ENCODE measurements at places on chromosomes 1 and 21.

GRCh38 chr1:235843461-235843961 is 23.2 kb downstream of the LYST start:
- DNase-seq, result no peak

DNA sequence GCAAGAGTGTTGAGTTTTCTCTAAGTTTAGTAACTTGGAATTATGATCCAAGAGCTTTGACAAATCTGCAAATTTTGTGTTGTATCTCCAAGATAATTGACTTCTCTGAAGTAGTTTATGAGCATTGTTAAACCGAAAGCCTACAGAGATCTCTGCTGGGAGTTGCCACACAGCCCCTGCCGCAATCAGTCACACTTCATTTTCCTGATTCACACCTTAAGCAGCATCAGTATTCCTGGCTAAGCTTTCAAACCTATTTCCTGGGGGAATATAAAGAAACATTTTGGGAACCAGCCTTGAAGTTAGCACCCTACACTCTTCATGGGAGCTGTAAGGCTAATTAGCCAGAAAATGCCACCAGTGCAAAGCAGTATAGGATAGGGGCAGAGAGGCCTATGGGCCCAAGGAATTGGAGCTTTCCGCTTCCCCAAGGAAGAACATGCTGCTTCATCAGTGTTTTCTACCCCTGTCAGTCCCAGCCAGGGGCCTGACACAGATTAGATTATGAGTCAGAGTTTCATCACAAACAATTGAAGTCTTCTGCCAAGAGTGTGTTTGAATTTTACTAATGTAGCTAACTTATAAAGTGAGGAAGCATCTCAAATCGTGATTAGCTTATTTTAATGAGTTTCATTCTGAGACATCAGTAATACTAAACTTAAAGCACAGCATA is 23.2 kb upstream of the CACYBP start:
- no peak for DNase-seq

DNA sequence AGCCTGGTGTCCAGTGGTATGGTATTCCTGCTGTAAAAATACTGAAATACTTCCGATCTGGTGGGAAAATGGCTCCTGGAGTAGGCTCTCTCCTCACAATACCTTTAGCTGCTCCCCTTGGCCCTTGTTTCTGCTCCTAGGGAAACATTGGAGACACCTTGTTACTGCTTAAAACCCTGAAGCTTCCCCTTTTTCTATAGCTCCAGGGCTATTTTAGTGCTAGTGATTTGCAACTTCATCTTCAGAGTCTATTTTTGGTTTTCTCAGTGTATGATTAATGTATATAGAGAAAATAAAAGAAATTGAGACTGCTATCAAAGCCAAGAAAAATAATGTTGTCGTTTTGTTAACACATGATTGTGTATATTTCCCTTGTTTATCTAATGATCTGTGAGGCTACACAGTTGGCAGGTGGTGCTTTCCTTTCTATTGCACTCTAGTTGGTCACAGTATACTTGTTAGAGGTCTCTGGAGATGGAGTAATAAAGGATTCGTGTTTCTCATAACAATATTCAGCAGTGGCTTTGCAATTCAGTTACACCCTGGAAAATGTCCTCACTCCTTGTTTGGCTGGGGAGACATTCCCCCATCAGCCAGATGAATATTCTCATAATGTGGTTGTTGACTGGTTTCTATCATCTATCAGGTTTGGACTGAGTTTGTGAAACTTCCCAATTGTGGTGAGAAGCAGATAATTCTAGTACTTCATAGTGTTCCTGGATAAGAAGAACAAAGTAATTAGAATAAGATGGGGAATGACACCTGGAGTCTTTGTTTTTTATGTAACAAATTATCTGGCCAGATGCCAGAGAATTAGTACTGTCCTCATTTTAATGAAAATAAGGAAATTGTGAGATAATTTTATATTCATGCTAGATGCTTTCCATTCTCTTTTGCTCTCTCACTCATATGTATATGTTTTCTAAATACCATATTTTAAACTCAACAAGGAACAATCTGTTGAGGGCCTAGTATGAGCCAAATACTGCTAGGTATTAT is 44.8 kb upstream of the CACYBP start:
- DNase-seq, result no peak

- peak; percentile 76 for DNase-seq
These were observed 1571.3 kb upstream of the PRMT6 start for GRCh38 chr1:105485207-105485606.

GRCh38 chr1:3097231-3097630 is 28.2 kb downstream of the PRDM16 start:
- DNase-seq, result no peak

DNA sequence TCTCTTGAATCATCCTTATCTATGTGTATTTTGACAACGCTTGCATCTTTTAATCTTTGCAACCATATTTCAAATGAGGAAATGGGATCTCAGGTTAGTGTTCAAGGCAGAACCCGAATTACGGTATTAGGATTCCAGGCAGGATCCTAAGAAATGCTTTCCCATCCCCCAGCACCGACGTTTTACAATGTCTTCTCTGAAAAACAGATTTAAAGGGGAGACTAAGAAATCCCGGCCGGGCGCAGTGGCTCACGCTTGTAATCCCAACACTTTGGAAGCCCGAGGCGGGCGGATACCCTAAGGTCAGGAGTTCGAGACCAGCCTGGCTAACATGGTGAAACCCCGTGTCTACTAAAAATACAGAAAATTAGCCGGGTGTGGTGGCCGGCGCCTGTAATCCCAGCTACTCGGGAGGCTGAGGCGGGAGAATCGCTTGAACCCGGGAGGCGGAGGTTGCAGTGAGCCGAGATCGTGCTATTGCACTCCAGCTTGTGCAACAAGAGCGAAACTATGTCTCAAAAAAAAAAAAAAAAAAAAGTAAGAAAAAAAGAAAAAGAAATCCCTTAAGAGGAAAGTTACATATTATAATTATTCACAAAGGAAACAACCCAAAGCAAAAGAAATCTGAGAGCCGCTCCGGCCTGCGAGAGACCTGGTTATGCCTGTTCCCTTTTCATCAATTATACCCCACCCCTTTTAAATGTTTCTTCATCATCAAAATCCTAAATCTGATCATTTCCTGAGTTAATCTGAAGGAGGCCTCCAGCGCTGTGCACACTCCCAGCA is 801 bp upstream of the GORAB start:
- DNase-seq, result no peak

DNA sequence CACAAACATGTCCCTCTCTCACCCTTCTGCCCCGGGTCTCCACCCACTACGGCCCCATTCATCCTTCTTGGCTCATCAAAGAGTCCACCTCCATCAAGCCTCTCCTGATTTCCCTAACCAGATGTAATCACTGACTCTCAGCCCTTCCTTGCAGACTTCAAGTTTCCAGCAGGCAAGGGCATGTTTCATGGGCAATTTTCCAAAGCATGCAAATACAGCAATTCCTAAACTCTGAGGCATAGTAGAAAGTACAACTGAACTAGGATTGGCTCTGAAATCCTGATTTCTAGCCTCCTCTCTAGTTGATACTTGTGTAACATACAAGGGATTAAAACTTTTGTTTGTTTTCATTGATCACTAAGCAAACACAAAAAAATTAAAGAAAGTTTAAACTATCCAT is 109.1 kb upstream of the GADD45A start:
- peak; percentile 64 for DNase-seq
